Memory B cell (primary cell): ENCODE measurements at places on chromosomes 1 and 21.
A peak's percentile ranks its signal among the peaks of the same experiment; 100 is the strongest.

GRCh38 chr1:173478094-173478674 lies 1.0 kb downstream of the PRDX6 start:
- DNase-seq = no peak

DNA sequence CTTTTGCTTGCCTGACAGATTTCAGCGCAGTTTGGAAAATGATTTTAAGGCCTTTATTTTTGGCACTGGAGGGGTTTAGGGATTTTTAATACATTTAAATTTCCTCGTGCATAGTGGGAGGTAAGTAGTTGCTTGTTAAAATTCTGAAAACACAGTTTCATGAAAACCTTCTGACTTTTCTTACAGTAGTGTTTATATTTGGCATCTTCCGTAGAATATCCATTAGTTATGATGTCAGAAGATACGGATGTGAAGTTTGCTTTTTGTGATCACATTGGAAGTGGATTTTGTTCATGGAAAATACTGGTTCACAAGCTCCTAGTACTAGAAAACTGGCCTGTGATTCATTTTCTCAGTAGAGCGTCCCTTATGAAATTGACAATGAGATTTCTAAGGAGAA lies 1.3 kb downstream of the RABGAP1L start:
- no peak for DNase-seq

DNA sequence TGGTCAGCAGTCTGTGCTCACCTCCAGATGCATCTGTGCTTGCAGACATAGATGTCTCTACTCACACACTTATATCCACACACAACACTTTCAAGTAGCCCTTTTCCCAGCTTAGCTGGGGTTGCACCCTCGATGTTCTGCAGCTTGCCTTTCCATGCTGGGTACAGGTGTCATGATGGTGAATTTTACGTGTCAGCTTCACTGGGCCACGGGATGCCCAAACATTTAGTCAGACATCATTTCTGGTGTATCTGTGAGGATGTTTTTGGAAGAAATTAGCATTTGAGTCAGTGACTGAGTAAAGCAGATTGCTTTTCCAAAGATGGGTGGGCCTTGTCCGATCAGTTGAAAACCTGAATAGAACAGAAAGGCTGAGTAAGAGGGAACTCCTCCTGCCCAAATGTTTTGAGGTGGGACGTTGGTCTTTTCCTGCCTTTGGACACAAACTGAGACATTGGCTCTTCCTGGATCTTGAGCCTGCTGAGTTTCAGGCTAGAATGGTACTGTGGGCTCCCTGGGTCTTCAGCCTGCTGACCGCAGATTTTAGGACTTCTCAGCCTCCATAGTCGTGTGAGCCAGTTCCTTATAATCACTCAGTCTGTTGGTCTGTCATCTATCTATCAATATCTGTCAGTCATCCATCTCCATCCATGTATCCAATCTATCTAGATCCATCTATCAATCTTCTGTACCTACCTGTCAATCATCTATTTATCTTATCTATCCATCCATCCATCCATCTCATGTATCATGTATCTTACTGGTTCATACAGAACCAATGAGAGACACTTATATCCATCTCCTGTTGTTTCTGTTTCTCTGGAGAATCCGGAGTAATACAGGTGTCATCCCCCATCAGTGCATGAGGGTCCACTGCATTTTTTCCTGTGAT lies 12.7 kb upstream of the OBSCN start:
- no peak for DNase-seq

- no peak for DNase-seq
Measured at GRCh38 chr1:18199462-18199861, 91.9 kb downstream of the IGSF21 start.

DNA sequence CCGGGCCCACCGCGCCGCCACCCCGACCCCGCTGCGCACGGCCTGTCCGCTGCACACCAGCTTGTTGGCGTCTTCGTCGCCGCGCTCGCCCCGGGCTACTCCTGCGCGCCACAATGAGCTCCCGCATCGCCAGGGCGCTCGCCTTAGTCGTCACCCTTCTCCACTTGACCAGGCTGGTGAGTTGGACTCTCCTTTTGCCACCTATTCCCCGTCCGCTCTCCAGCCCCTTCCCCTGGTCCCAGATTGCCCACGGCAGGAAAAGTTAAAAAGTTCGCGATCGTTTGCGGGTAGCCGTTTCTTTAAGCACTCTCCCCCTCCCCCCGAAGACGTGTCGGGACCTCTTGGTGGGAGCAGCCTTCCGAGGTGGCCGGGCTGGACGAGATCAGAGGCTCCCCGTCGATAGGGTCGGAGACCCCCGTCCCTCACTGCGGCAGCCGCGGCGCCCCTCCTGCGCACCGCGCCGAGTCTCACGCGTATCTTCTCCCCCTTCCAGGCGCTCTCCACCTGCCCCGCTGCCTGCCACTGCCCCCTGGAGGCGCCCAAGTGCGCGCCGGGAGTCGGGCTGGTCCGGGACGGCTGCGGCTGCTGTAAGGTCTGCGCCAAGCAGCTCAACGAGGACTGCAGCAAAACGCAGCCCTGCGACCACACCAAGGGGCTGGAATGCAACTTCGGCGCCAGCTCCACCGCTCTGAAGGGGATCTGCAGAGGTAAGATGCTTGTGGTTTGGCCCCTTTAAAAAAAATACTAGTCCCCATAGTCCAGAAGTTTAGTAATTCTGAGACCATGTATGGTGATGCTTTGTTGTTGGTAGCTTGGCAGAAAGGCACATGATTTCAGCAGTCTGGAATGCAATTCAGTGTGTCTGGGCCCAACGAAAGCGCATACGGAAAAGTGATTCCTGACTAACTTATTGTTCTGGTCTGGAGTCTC lies 576 bp downstream of the CCN1 start:
- DNase-seq = peak; percentile 41

DNA sequence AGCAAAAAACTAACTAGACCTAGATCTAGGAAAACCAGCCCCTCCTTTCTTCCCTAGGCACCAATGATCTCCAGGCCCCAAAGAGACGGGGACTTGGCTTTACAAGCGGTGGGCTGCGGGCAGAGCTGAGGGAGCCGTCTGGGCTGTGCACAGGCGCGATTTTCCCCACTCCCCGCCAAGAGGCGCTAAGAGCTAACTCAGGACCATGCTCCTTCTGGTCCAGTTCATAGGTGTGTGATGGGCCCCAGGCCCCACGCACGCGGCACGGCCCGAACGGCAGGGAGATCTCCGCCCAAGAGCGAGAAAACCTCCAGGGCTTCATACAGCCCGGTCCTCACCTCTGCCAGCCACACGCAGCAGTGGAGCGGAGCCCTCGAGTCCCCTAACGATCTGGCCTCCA lies 7.5 kb upstream of the GPR153 start:
- no peak for DNase-seq

- no peak for DNase-seq
Measured at GRCh38 chr1:68338081-68338480, 105.8 kb upstream of the WLS start.

DNA sequence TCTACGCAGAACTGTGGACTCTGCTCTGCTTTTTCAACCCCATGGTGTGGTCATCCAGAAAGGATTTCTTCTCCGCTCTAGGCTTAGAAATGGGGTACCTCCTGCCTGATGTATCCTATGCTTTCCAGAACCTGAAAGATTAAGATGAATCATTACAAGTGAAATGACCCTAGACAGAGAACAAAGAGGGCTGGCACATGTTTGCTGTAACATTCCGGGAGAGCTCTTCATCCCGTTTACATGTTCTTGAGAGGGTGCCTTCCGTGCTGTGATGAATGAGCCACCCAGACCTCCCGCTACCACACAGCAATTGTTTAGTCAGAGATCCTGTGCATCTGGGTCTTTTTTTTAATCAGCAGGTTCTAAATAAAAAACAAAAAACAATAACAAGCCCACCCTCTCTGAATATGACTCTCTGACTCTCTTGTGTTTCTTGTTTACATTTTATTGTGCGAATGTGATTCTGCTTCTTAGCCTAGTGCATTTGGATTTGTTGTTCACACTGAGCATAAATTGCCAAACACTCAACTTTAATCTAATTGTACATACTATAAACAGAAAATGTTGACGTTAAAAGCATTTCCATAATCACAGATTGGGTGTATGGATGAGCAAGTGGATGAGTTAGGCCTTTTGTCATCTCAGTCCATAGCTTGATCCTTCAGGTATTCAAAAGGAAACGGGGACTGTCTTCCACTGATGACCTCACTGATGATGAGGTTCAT lies 87.1 kb downstream of the GPR88 start:
- no peak for DNase-seq

DNA sequence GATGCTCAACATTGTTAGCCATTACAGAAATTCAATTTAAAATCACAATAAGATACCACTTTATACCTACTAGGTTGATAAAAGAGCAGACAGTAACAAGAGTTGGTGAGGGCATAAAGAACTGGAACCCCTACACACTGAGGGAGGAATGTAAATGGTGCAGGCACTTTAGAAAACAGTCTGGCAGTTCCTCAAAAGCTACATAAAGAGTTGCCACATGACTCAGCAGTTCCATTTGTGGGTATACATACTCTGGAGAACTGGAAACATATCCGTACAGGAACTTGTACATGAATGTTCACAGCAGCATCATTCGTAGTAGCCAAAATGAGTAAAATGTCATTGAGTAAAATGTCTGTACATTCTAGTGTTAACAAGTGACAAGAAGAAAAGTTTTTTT lies 17.0 kb downstream of the NSL1 start:
- no peak for DNase-seq

- DNase-seq = no peak
Measured at GRCh38 chr1:203178821-203179666, 3.4 kb upstream of the MYBPH start.

DNA sequence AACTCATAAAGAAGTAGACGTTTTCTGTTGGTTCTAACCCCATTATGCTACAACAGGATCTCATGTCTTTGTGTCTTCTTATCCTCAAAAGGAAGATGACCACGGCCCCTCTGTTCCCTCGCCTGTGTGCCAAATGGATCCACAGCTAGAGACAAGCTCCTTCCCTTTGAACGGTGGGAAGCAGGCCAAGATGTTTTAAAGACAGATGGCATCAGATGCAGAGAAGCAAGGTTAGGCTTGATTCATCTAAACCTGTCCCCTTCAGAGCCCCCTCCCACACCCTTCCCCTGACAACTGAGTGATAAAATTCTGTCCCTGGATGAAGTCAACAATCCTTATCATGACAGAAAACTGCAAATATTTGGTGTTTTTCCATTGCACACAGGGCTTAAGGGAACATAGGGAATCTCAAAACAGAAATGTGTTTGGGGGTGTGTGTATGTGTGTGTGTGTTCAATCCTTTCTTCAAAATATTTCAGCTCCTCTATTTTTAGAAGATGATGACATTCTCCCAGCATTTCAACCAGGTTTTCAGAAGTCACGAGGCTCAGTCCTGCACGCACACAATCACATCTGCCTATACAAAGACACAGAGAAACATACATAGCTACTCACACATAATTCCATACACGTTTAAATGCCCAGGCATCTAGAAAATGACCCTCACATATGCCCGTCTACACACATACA lies 27.8 kb upstream of the FMOD start:
- no peak for DNase-seq
